Endothelial cell of umbilical vein (primary cell): ENCODE measurements at places on chromosomes 13 and 19.
A peak's percentile ranks its signal among the peaks of the same experiment; 100 is the strongest.

DNA sequence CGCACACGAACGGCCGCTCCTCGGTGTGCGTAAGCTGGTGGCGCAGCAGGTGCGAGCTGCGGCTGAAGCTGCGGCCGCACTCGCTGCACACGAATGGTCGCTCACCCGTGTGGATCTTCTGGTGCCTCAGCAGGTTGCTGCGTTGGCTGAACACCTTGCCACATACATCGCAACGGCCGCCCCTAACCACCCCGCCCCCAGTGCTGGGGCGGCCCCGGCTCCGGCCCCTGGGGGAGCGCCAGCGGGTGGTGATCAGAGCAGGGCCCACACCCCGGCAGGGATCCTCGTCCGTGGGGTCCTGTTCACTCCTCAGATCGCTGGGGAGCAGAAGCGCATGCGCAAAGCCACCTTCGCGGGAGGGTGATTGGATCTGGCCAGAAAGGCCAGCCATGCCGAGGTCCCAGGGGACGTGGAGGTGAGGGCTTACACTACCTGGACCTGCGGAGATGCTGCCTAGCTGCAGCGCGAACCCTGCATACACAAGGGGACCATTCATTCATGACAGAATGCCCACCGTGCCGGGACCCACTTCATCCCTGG, 4.7 kb upstream of the UBE2M start:
- H3K4me1 ChIP-seq: peaks cover 24% of the 10 kb centered on the region
- DNase-seq: no peak
- peaks cover 1% of the 10 kb centered on the region for H3K36me3 ChIP-seq
- H3K27me3 ChIP-seq: peaks cover 22% of the 10 kb centered on the region
- no peak overlapping the region for H3K4me3 ChIP-seq
- H3K27ac ChIP-seq: no peak overlapping the region

DNA sequence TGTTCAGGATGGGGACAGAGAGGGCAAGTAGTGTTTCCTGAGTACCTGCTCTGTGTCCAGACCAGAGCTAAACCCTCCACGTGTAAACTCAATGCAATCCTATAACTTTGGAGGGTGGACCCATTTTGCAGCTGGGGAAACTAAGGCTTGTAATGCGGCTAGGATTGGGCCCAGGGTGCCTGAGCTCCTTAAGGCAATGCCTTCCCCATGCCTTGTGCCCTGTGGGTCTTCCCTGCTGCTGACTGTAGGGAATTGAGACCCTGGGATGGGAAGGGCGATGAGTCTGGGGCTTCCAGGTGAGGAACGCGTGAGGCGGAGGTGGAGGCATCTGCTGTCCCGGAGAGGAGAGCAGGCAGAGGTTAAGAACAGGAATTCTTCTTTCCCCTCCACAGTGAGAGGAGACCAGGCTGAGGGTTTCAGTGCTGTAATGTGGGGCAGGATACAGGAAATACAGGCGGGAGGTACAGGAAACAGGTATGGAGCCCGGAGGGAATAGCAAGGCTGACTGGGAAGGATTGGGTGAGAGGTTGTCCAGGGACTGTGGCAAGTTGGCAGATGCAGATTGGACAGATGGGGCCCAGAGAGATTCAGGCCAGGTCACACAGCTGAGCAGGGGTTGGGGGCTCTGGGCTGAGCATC, 19.2 kb downstream of the SLC27A1 start:
- H3K36me3 ChIP-seq: no peaks in the 10 kb centered on the region
- H3K27ac ChIP-seq: peak overlapping the region; percentile 32
- H3K27me3 ChIP-seq: no peaks in the 10 kb centered on the region
- DNase-seq: peak; percentile 40

- no peaks in the 10 kb centered on the region for H3K36me3 ChIP-seq
- no peak overlapping the region for H3K27ac ChIP-seq
- DNase-seq: no peak
- no peaks in the 10 kb centered on the region for H3K4me1 ChIP-seq
These were observed 32.6 kb downstream of the STOML3 start for GRCh38 chr13:38957794-38958592.

GRCh38 chr13:82747958-82748357, 1134.3 kb downstream of the SLITRK1 start:
- no peaks in the 10 kb centered on the region for H3K4me1 ChIP-seq
- no peak for DNase-seq
- H3K4me3 ChIP-seq: no peak overlapping the region
- H3K36me3 ChIP-seq: no peaks in the 10 kb centered on the region
- no peak overlapping the region for H3K27ac ChIP-seq

DNA sequence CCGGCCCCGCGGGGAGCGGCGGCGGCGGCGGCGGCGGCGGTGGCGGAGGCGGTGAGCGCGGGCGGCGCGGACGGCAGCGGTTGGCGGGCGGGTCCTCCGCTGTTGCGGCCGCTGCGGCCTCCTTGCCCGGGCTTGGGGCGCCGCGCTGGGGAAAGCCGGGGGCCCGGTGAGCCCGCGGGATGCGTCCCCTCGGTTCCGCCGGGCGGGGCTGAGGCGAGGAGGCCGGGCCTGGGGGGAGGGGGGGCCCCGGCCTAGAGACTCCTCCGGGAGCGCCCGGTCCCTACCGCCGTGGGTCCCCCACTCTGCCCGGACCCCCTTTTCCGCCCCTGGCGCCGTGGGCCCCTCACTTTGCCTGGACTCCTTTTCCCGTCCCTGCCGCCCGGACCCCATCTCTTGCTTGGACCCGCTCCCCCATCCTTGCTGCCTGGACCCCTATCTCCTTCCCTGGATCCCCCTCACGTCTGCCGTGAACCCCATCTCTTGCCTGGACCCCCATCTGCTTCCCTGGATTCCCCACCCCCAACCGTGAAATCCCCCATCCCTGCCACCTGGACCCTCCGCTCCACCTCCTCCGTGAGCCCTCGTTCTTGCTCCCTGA, 28.6 kb upstream of the NDUFS7 start:
- peaks cover 16% of the 10 kb centered on the region for H3K4me1 ChIP-seq
- H3K27me3 ChIP-seq: no peaks in the 10 kb centered on the region
- peak overlapping the region; percentile 55 for H3K4me3 ChIP-seq
- peaks cover 11% of the 10 kb centered on the region for H3K36me3 ChIP-seq

DNA sequence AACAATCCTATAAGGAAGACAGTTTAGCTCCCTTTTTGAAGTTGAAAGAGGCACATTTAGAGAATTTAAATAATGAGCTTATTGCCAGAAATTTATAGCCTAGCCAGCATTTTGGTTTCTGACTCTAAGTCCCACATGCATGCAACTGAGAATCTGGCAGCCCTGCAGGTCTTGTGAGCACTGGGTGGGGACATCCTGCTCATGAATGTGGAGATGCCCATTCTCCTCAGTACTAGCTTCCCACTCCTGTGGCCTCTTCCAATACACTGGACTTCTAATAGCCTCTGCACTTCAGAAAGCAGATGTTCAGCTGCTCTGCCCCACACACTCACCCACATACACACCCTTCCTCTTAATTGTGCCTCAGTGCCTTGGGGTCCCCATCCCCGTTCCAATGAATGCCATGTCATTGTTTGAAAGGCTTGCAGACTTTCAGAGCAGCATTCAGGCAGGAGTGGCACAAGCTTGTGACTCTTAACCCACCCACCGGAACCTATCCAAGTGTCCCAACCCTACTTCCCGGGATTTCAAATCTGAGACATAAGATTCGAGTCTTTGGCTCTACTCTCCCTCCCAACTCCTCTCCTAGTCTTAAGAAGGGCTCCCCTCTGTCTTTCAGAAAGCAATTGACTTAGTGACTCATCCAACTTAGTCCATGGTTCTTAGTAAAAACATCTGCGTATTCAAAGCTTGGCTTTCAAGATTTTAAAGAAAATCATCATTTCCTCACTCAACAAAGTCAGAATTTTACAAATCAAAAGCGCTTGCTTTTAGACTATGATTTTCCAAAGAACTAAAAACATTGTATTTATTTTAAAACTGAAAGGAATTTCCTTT, 80.0 kb upstream of the FREM2 start:
- no peaks in the 10 kb centered on the region for H3K36me3 ChIP-seq
- no peaks in the 10 kb centered on the region for H3K4me1 ChIP-seq
- no peak overlapping the region for H3K4me3 ChIP-seq
- H3K27me3 ChIP-seq: no peaks in the 10 kb centered on the region

- no peaks in the 10 kb centered on the region for H3K36me3 ChIP-seq
- no peaks in the 10 kb centered on the region for H3K4me1 ChIP-seq
- H3K27ac ChIP-seq: no peak overlapping the region
- H3K4me3 ChIP-seq: no peak overlapping the region
These were observed 136.1 kb upstream of the IRS2 start for GRCh38 chr13:109922518-109922917.

GRCh38 chr13:108595436-108596274, 33.8 kb upstream of the MYO16 start:
- no peak overlapping the region for H3K27ac ChIP-seq
- DNase-seq: no peak
- no peaks in the 10 kb centered on the region for H3K36me3 ChIP-seq
- no peaks in the 10 kb centered on the region for H3K4me1 ChIP-seq

DNA sequence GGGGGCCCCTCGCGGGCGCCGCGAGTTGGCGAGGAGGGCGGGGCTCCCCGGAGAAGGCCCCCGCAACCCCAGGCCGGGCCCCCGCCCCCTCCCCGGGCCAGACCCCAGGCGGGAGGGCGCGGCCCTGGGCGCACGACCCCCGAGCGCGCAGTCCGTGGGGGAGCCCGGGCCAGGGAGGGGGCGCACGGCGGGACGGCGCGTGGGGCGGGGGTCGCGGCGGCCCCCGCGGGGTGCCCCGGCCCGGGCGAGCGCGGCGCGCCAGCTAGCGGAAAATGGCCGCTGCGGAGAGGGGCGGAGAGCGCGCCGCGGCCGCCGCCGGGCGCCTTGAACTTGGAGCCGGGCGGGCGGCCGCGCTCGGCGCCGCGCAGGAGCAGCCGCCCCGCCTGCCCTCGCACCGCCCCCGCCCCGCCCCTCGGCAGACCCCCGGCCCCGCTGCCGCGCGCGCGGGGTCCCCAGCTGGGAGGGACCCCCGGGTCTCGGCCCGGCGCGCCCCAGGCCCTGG, 6.4 kb upstream of the NFIC start:
- H3K27ac ChIP-seq: peak overlapping the region; percentile 11
- DNase-seq: no peak
- H3K4me3 ChIP-seq: peak overlapping the region; percentile 94
- H3K4me1 ChIP-seq: peaks cover 11% of the 10 kb centered on the region
- H3K36me3 ChIP-seq: no peaks in the 10 kb centered on the region

DNA sequence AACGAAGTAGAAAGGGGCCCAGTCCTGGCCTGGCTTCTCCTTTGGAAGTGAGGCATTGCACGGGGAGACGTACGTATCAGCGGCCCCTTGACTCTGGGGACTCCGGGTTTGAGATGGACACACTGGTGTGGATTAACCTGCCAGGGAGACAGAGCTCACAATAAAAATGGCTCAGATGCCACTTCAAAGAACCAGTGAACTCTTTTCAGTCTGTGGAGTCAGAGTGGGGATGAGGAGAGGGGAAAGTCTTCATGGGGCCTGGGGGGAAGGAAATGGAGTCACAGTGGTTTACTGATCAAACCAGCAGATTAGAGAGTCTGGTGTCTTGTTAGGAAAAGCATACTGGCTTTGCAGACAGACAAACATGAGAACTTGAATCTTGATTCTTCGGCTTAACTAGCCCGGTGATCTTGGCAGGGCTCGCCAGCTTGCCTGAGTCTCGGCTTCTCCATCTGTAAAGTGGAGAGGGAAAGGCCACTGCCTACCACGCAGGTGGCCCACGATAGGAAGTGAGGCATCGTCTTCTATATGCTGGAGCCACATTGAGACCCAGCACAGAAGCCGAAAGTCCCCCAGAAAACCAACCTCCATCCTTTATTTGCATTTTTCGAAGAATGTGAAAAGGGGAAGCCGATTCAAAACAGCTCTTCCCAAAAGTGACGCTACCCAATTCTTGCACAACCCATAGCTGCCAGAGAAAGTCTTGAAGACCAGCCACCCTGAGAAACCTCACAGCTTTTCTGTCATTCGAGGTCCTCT, at the start of gene FFAR1:
FFAR1 (plus strand) TSS at position 732 of the 759 bp plus-strand sequence. CDS start 3,650 bp downstream, outside the sequence.
- H3K36me3 ChIP-seq: no peaks in the 10 kb centered on the region
- no peak for DNase-seq
- H3K4me3 ChIP-seq: no peak within 1 kb of the TSS
- no peak within 1 kb of the TSS for H3K27ac ChIP-seq

DNA sequence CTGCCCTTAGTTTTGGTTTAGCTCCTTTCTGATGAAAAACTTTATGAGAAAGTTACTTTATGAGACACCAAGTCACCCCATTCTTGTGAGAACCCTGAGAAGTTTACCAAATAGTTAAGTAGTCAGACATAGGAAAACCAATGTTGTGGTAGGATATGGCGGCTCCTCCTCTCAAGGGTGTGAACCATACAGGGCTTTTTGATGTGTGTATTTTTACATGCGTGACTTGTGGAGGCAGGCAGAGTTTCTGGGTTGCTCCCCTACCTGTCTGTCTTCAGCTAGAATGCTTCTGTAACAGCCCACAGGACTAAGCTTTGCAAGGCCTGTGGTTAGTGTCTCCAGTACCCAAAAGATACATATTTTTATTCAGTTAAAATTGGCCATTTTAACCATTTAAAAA, 18.3 kb downstream of the UBAC2 start:
- peaks cover 4% of the 10 kb centered on the region for H3K4me1 ChIP-seq
- H3K27ac ChIP-seq: no peak overlapping the region
- DNase-seq: no peak
- no peaks in the 10 kb centered on the region for H3K36me3 ChIP-seq

GRCh38 chr19:49201042-49201441, 43.5 kb downstream of the TRPM4 start:
- H3K27me3 ChIP-seq: no peaks in the 10 kb centered on the region
- DNase-seq: no peak
- H3K27ac ChIP-seq: no peak overlapping the region
- peaks cover 9% of the 10 kb centered on the region for H3K4me1 ChIP-seq
- H3K36me3 ChIP-seq: no peaks in the 10 kb centered on the region
- H3K4me3 ChIP-seq: no peak overlapping the region

DNA sequence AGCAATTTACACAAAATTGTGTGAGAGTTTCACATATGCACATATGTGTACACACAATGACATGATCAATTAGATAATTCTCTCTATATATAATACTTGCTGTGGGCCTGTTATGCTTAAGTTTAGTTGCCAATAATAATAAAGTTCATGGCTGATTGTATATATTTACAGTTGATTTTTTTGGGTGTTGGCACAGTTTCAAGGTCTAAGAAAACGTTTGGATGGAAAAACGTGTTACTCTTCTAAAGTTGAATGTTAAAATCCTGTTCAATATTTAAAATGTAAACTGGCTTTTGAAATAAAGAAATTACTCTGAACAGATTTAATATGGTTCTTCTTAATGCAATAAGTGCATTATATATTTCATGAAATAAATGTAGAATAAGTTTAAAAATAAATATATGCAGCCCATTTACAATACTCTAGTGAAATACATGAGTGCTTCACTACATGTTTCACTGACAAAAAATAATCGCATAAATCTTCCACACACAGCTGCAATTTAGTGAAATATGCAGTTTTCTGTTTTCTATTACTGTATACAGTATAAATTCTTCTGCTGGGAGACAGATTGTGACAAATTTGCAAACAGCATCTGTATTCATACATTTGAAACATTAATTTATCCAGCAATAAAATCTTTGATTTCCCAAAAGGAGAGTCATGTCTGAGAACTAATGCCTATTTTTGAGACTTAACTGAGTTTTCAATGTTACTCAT, 586.9 kb upstream of the KLHL1 start:
- H3K36me3 ChIP-seq: no peaks in the 10 kb centered on the region
- no peaks in the 10 kb centered on the region for H3K4me1 ChIP-seq

DNA sequence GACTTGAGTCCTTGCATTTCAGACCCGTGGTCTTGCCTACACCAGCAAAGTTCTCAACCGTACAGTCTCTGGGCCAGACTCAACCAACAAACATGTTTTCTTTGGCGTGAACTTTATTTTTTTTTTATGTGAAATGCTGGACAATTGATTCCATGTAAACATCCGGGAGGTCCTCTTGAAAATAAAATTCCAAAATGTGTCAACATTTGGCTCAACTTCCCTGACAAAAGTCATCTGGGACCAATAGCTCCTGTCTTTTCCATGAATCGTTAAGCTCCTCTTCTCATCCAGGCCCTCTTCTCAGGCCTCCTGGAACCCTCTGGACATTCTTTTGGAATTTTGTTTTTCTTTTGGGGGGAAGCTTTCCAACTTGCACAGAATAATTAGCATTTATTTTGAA, 2.7 kb downstream of the ALDH16A1 start:
- no peak overlapping the region for H3K4me3 ChIP-seq
- H3K27ac ChIP-seq: no peak overlapping the region
- no peak for DNase-seq
- no peaks in the 10 kb centered on the region for H3K36me3 ChIP-seq
